ENCODE measurements at places on chromosomes 5 and 9.

GRCh38 chr9:137269231-137269772 lies 8.2 kb upstream of the TOR4A start:
- DNase-seq, result no peak

GRCh38 chr5:154521756-154522155 lies 43.7 kb upstream of the HAND1 start:
- DNase-seq, result no peak

DNA sequence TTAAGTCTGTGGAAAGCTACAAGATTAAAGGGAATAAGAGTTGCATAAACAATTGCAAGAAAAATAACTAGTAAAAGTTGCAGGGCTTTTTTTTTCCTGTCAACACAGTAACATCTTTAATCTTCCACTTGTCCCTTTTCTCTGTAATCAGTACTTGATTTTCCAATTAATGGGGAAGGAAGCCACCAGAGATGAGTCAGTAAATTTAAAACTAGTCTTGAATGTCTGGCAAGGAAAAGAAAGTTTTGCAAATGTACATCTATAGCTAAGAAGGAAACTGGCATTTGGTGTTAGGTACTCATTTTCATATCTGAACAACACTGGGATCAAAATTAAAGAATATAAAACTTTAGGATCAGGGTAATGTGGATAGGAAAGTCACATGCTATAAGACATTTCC lies 17.1 kb downstream of the DAP start:
- DNase-seq, result no peak

DNA sequence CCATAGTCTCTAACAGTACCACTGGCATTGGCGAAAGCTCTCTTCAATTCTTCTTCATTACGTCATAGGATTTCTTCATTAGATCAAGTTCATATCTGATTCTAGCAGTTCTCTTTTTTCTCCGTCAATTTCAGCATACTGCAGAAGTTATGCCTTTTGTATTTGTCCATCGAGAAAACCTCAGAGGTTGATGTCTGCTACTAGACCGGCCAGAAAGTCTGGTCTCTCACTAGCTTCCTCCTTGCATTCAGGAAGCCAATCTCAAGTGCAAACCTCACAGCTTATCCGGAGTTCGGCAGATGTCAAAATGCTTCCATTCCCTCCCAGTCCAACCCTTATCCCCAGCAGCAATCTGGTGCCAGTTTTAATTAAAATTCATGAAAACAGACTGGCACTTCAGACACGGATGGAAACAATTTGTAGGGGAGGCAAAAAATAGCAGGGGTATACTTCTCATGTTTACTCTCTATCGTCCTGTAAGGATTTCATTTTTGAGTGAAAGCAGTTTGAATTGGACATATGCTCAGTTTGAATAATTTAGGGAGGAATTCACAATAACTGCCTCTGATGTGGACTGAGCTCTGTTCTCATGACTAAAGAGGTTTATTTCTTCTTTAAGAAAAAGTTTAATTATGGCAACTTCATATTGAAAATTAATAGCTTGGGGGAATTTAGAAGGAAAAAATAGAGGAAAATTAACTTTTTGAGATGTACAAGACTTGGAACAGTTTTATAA lies 56.4 kb upstream of the TMC1 start:
- DNase-seq, result peak; percentile 6

DNA sequence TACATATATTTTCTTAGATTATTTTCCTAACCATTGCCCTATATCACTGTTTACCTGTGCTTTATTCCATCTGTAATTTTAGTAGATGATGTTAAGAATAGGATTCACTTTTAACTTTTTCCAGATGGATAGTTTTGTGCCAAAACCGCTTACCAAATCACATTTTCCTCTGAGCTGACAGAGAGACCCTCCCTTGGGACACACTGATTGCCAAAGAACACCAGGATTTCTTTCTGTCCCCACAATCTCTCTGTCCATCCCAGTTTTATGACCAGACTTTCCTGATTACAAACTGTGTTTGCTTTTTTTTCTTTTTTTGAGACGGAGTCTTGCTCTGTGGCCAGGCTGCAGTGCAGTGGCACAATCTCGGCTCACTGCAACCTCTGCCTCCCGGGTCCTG lies 81.3 kb upstream of the SPATA31C2 start:
- no peak for DNase-seq

DNA sequence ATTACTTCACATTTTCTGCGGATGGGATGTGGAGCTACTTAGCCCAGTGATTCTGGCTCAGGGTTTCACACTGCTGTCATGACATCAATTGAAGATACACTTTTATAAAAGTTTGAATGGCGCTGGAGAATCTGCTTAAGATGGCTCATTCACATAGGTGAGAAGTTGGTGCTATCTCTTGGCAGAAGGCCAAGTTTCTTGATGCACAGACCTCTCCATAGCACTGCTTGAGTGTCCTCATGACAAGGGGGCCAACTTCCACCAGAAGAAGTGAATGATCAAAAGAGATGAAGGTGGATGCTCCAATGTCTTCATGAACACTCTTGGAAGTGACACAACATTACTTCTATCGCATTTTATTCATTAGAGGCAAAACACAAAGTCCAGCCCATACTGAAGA lies 403.7 kb upstream of the CCNG1 start:
- no peak for DNase-seq

GRCh38 chr5:149886692-149887470 lies 57.7 kb downstream of the PDE6A start:
- DNase-seq, result no peak

DNA sequence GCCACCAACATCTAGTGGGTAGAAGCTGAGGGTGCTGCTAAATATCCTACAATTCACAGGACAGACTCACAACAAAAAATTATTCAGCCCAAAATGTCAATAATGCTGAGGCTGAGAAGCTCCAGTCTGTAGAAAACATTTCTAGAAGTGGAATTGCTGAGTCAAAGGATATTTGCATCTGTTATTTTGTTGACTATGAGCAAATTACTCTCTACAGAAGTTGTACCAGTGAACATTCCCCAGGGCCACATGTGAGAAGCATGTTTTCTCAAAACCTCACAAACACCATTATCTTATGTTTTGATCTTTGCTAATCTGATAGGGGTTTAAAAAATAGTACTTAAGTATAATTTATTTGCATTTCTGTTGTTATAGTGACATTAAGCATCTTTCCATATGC lies 15.4 kb downstream of the ITK start:
- DNase-seq, result no peak

- DNase-seq, result no peak
Measured at GRCh38 chr5:90654215-90654614, 95.6 kb downstream of the ADGRV1 start.

GRCh38 chr5:174172152-174172551 lies 126.6 kb downstream of the NSG2 start:
- peak; percentile 13 for DNase-seq

- no peak for DNase-seq
Measured at GRCh38 chr9:1918622-1919021, 96.5 kb upstream of the SMARCA2 start.

GRCh38 chr9:92656537-92656925 lies 13.4 kb downstream of the IPPK start:
- no peak for DNase-seq

DNA sequence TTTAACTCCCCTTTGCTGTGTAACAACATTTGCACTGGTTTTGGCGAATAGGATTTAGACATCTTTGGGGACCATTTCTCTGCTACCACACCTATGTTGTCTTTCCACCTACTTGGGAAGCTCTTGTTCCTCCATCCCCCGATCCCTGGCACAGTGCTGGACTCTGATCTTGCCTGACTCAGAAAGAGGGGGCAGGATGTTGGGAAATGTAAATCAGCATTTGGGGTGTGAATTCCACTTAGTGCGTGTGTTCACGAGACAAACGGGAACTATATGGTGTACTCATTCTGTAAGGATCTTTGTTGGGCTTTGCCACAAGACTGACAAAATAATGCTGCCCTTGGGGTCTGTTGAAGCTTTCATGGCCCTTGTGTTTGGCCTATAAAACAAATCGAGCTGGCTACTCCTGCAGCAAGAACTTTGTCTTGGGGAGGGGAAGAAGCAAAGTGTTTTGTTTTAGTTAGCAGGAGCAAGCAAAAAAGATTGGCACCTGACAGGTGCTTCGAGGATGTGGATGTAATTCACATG lies 18.5 kb downstream of the TMEM268 start:
- DNase-seq, result peak; percentile 24

DNA sequence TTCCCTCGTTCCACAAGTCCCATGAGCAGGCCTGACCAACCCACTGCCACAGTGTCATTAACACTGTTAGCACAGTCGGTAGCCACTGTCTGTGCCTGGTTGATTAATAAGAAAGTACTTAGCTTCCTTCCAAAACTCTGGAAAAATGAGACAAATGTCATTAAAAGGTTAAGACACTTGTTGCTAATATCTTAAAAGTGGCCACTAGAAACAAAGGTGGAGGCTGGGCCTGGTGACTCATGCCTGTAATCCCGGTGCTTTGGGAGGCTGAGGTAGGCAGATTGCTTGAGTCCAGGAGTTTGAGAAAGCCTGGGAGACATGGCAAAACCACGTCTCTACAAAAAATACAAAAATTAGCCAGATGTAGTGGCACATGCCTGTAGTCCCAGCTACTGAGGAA lies 194.0 kb downstream of the PDZD2 start:
- DNase-seq, result no peak

- DNase-seq, result no peak
Measured at GRCh38 chr9:131714161-131714646, 25.7 kb downstream of the RAPGEF1 start.

- DNase-seq, result no peak
Measured at GRCh38 chr9:108333530-108333983, 522.2 kb downstream of the ACTL7B start.

GRCh38 chr5:112762113-112762810 lies 24.6 kb downstream of the APC start:
- DNase-seq, result no peak

GRCh38 chr5:38766151-38766550 lies 79.7 kb upstream of the OSMR start:
- DNase-seq, result no peak

GRCh38 chr5:82720213-82721086 lies 356.7 kb downstream of the TMEM167A start:
- DNase-seq, result no peak

Data from hippocampal formation (tissue), 2 donors.